ENCODE measurements at places on chromosomes 16 and 17.
A peak's percentile ranks its signal among the peaks of the same experiment; 100 is the strongest.

DNA sequence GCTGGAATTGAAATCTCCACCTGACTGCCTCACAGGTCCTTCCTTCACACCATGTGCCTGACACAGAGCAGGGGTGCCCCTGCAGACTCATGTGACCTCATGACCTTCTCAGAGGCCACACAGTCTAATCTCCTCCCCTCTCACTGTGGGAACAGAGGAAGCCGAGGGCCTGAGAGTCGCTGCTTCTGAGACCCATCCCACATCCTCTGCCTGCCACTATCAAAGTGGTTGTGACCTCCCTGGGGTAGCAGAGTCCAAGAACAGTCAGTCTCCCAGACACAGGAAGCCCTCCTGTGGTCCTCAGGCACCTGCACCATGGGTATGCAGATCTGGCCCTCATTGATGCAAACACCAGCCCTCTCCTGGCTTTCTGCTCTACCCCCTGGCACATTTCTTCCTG lies 78.5 kb downstream of the RAB11FIP4 start:
- DNase-seq, result peak; percentile 75

- DNase-seq, result no peak
Observed at GRCh38 chr17:40283662-40284061, 4.0 kb upstream of the CDC6 start.

DNA sequence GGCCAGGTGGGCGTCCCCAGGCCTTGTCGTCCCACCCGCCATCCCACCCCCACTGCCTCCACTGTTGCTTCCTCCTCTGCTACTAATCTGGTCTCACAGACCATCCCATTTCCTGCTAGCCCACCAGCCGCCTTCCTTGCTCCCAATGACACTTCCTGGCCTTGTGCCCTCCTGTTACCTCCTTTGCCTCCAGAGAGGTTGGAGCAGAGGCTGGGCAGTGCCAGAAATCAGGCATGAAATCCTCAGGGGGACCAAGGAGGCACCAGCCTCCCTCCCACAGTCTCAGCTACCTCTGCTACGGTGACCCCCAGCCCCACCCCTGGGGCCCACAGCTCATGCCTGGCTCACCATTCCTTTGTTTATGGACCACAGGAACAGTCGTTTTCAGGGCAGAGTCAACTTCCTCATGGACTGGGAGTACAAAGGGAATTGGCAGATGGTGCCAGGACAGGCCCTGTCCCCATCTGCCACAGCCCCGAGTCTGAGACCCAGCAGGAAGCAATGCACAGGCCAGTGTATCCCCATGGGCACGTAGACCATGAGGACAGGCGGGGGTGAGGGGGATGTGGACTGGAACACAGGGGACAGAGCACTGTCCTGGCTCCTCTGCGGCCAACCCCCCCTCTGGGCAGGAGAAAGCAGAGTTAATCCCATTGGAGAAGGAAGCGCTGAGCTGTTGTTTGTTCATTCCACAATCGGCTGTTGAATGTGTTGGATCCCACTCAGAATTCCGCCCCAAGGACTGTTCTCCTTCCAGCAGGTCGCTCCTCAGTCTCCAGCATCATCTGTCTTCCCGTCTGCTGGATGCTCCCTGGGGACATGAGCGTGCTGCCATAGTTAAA lies 2.2 kb upstream of the CDH5 start:
- DNase-seq, result no peak

DNA sequence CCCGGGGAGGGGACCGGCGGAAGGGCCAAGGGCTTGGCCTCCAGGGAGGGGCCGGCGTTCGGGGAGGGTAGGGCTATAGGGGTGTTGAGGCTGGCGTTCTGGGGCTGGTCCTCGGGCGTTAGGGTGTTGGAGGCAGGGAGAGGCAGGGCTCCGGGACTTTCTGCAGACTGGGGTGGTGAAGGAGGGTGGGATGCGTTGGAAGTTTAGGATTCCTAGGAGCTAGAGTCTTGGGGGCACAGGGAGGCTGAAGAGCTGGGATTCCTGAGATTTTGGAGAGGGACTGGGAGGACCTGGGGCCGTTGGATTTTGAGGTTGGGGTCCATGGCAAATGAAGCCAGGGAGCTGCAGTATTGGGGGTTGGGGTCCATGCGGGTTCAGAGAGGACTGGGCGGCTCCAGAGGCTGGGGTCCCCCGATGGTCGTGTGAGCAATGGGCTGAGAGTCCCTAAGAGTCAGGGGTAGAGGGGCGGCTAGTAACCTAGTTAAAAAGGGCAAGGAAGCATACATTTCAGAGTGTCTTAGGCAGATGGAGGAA lies 740 bp downstream of the NFATC2IP start:
- DNase-seq, result peak; percentile 38

- DNase-seq, result no peak
Observed at GRCh38 chr16:56855946-56856345, 9.1 kb upstream of the SLC12A3 start.

DNA sequence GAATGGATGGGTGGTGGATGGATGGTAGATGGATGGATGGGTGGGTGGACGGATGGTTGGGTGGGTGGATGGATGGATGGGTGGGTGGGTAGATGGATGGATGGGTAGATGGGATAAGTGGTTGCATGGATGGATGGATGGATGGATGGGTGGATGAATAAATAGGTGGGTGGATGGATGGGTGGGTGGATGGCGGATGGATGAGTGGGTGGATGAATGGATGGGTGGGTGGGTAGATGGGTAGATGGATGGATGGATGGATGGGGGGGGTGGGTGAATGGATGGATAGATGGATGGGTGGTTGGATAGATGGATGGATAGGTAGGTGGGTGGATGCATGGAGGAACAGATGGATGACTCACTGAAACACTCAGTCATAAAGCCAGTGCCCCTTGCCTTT lies 51.0 kb upstream of the FASN start:
- no peak for DNase-seq

- DNase-seq, result peak; percentile 48
Observed at GRCh38 chr17:58614859-58615459, 76.9 kb downstream of the TEX14 start.

DNA sequence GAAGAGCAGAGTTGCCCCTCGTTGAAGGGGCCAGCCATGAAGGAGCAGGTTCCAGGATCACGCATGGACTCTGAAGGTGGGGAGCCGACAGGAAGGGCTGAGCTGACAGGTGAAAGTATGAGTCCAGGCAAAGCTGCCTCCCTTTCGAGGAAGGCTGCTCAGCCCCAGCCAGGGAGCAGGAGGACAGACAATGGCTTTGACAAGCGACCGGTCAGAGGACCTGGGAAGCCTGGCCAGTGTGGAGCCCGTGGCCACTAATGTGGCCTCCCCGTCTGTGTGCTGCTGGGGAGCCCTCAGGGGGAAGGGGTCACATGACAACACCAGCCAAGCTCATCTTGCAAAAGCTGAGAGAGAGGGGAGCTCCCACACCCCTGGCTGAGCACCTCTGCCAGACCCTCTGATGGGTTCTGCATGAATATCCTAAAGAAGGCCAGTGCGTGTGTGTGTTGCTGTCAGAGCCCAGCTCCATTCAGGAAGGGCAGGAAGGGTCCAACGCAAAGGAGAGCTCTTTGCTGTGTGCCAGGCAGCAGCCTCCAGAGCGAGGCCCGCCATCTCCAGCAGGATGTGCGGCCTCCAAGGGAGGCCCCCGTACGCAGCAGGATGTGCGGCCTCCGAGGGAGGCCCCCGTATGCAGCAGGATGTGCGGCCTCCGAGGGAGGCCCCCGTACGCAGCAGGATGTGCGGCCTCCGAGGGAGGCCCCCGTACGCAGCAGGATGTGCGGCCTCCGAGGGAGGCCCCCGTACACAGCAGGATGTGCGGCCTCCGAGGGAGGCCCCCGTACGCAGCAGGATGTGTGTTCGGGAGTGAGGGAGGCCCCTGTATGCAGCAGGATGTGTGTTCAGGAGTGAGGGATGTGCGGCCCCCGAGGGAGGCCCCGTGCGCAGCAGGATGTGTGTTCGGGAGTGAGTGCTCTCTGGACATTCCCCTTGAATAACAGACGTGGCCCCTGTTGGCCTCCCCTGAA lies 102.1 kb upstream of the CHMP6 start:
- no peak for DNase-seq

Measured in H9 (cell line).